ENCODE measurements at places on chromosomes 1 and 21. TPM values are rescaled to one million over a fixed set of nuclear protein-coding genes. Genes with fewer than 3 reads are reported as not detected.

IFI44 gene
- 3.7 TPM for total RNA-seq

C1orf94 gene
- not detected for total RNA-seq

C1orf74 gene
- total RNA-seq, result 2.2 TPM

S100A14 gene
- total RNA-seq, result not detected
